ENCODE measurements at places on chromosomes 7 and 10.

GRCh38 chr7:43211286-43211685 lies 98.8 kb downstream of the HECW1 start:
- DNase-seq, result no peak

DNA sequence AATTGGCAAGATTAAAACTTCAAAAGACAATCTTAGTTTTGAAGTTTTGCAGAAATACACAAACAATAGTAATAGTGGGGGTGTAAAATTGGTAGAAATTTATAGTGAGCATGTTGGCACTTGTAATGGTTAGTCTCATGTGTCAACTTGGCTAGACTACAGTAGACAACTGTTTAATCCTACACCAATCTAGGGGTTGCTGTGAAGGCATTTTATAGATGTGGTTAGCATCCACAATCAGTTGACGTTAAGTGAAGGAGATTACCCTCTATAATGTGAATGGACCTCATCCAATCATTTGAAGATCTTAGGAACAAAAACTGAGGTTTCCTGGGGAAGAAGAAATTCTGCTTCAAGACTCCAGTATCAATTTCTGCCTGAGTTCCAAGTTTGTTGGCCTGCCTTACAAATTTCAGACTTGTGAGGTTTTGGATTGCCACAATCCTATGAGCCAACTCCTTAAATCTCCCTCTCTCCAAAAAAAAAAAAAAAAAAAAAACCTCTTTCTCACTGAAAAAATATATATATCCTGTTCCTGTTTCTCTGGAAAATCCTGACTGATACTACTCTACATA lies 531.6 kb upstream of the IGFBP3 start:
- no peak for DNase-seq

- no peak for DNase-seq
Measured at GRCh38 chr7:5332579-5332978, 49.8 kb downstream of the SLC29A4 start.

DNA sequence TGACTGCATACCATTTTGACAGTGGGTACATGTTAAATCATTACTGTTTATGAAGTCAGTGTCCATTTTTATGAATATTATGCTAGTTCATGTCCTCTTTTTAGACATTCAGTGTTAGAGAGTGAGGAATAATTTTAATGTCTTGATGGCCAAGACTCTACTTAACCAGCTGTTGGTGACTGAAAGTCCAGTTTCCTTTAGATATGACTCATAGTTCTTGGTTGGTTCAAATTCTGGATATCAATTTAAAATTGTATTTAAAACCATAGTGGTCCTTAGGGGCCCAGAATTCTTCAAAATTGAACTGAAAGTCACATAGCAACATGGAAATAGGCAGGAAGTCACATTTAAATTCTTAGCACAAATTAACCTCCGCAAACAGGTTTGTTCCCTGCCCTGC lies 196.5 kb upstream of the PRPS1L1 start:
- DNase-seq, result no peak

DNA sequence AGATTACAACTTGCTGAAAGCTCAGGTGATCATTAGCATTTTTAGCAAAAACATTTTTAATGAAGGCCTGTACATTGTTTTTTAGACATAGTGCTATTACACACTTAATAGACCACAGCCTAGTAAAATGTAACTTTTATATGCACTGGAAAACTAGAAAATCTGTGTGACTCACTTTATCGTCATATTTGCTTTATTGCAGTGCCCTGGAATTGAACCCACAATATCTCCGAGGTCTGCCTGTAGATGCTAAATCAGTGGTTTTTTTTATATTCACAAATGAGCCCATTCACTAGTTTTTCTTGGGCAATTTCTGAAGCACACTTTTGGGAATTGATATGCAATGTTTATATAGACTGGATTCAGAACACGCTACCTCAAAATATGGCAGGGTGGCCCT lies 105.1 kb downstream of the PTPRN2 start:
- DNase-seq, result no peak

GRCh38 chr10:22611425-22612115 lies 102.8 kb downstream of the PIP4K2A start:
- no peak for DNase-seq

- no peak for DNase-seq
Measured at GRCh38 chr10:132096863-132097478, 31.2 kb downstream of the JAKMIP3 start.

DNA sequence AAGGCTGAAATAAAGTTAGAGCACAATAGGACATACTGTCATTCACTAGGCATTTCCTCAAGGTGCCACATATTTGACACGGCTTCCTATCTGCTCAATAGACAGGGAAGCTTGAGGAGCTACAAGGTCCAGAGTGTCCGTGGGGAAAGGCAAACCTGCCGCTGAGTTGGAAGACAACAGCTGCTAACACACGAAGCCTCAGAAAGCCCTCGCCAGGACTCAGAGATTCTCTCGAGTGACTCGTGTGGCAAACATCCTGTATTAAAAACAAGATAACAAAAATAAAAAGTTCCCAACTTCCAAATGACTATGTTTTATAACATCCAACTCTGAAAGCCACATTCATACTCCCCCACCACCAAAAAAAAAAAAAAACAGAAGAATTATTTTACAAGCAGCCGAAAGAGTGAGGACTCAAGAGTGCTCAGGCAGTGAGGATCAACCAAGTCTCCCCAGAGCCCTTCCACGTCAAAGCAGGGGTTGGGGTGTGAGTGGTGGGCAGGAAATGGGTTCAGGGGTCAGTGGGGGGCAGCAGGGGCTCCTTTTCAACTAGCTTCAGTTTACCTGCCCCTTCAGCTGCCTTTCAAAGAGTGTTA lies 67.6 kb downstream of the STK17A start:
- DNase-seq, result no peak

DNA sequence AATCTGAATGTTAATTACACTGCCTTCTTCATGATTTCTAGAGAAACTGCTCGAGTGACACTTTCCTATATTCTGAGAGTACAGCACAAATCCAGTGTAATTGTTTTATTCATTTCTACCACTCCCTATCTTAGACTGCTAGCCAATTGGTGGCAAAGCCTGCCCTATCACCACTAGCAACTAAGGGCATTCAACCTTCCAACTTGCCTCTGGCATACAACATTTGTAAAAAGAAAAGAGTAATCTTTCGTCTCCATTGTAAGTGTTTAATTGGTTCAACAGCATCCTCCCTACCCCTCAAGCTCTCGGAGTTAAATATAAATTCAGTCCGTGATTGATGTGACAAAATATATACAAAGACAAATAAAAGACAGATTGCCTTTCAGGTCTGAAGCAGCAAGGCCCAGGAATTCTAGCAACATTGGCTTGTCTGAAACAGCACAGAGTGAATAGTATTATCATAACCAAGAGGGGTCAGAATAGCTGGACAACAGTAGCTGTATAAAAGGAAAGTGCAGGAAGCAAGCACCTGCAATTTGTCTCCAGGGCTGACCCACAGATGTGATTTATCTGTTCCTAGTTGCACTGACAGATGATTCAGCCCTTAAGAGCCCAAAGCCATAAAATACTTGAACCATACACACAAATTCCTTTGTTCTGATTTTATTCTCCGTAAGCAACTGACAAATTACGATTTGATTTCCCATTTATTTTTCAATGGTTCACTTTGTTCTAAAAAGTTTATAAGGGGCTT lies 47.6 kb upstream of the ANKRD1 start:
- no peak for DNase-seq

DNA sequence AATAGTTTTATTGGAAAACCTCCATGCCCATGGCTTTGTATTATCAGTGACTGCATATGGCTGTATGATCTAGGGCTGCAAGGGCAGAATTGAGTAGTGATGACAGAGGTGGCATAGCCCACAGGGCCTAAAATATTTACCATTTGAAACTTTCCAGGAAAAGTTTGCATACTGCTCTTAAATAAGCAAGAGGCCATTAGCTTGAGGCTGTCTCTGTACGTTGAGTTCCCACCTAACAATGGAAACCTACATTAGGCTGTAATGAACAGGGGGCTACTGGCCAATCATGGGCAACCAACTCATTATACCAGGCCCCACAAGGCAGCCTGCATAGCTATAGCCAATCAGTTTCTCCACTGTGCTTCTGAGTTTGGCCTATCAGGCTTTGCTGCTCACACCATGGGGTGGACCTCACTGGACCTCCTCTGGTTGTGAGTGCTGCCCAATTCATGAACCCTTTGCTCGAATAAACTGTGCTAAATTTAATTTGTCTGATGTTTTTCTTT lies 673 bp upstream of the ST8SIA6 start:
- no peak for DNase-seq

- DNase-seq, result no peak
Measured at GRCh38 chr7:13742126-13742525, 247.3 kb downstream of the ETV1 start.

DNA sequence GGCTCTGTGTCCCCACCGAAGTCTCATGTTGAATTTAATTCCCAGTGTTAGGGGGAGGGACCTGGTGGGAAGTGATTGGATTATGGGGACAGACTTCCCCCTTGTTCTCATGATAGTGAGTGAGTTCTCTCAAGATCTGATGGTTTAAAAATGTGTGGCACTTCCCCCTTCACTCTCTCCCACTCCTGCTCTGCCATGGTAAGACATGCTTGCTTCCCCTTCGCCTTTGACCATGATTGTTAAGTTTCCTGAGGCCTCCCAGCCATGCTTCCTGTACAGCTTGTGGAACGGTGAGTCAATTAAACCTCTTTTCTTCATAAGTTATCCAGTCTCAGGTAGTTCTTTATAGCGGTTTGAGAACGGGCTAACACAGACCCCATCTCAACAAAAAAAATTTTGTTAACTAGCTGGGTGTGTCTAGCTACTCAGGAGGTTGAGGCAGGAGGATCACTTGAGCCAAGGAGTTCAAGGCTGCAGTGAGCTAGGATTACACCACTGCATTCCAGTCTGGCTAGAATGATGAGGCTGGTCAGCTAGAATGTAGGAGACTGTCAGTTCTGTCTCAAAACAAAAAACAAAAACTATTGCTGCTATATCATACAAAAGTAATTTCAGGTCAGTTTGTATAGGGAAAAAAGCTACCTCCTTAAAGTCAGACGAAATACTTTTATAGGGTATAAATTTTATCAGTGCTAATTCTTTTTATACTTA lies 57.7 kb downstream of the ATAD1 start:
- DNase-seq, result no peak

DNA sequence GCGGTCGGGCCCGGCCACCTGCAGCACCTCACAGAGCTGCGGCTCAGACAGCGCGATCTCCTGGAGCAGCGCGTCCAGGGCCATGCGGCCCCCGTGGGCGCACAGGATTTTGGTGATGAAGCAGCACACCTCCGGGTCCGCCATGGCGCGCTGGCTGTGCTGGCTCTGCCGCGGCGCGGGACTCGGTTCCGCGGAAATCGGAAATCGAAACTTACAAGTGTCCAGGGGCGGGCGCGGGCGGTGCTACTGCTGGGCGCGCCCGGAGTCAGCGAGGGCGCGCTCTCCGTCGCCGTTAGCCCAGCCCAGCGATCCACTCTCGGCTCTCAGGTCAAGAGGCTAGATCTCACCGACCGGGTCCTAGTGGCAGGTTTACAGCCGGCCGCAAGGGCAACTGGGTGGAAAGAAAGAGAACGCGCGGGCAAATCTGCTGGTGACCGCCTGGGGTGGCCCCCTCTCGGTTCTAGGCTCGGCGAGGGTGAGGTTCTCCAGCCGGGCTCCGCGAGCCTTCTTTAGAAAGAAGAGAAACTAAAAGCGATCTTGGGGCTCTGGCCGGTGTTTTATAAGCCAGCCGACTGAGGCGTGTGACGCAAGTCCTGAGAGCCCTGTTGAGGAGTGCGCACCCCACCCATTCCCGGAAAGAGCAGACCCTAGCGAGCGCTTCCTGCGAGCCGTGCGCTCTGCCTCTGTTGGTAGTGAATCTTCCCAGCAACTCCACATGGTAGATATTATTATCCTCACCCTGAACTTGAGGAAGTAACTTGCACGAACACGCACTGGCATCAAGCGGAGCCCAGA lies at the start of gene ZC3HAV1:
ZC3HAV1 (minus strand) TSS at position 533 of the 795 bp plus-strand sequence; CDS start at position 144, 389 bp downstream.
- peak; percentile 76 for DNase-seq

- peak; percentile 49 for DNase-seq
Measured at GRCh38 chr7:12524794-12525386, 45.6 kb upstream of the SCIN start.

- peak; percentile 42 for DNase-seq
Measured at GRCh38 chr10:12639996-12640944, 290.9 kb downstream of the CAMK1D start.

DNA sequence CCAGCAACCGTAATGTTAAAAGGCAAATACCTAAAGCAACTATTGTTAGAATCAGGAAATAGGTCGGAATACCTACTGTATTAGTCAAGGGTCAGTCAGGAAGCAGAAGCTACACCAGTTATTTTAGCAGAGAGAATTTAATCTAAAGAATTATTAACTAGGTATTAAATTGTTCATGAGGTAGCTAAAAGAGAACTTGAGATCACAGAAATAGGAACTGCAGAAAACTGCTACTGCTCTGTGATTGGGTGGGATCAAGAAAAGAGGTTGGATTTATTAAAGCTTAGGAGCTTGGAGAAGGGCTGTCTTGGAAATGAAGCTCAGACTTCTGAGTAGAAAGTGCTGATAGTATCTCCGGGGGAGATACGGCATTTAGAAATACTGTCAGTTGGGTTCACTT lies 20.0 kb upstream of the ZNF438 start:
- DNase-seq, result no peak

- DNase-seq, result no peak
Measured at GRCh38 chr7:55271069-55271626, 94.0 kb upstream of the LANCL2 start.

DNA sequence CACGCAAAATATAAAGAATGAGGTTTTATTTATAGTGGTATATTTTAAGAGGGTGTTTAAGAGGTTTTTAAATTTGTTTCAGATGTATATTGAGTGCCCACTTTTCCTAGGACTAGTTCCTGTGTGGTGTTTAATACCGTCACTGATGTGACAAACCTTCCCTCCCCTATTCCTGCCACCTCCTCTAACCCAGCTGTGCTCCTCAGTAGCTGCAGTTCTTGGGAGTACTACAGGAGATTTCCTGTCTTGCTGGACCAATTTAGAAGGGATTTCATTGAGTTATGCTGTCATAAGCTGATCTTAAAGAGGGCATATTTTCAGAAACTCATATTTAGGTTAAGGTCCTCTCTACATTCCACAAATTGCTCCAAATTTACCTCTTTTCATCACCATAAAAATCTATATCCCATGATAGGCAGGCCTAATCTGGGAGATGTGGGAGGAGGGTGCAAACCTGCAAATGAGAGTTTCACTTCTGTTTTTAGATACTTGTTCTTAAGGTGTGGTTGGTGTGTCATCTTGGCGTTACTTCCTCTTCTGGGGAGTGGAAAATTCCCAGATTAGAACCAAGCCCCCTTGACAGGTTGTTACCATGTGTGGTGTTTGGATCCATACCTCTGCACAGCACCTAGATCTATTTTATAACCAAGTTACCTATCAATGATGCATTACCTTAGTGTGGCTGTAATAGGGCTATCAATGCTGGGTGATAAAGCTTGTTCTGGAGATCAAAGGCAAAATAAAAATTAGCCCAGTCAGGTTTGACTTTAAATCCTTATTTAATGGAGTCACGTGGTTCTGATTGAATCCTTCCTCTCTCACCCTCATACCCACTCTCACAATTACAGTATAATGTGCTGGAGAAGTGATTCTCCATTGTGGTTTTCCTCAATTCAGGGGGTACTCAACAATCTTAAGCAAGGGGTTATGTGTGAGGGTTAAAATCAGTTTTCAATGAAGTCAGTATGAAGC lies 141.1 kb downstream of the CDK14 start:
- no peak for DNase-seq

- DNase-seq, result no peak
Measured at GRCh38 chr10:15419279-15419874, 48.3 kb upstream of the FAM171A1 start.
